ENCODE measurements at places on chromosomes 13 and 19.
A peak's percentile ranks its signal among the peaks of the same experiment; 100 is the strongest.

- DNase-seq, result peak; percentile 94
These were observed 2.5 kb downstream of the PRR36 start for GRCh38 chr19:7871437-7872305.

DNA sequence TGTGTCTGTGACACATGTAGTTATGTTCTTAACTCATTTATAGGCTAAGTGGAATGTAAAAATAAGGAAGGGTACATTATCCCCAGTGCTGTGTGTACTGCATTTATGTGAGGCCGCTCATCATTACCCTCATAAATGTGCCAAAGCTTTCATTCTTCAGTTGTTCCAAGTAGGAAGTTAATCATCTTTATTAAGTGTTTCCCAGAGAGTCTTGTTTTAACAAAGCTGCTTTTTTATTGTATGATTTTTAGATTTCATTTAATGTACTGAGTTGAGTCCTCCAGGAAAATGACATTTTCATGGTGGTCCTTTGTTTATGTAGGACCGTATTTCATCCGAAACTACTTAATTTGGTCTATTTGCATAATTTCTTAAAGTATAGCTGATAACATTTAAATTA lies 379.8 kb downstream of the DLEU7 start:
- DNase-seq, result no peak

- peak; percentile 38 for DNase-seq
These were observed 204 bp upstream of the PDX1 start for GRCh38 chr13:27919659-27919933.

DNA sequence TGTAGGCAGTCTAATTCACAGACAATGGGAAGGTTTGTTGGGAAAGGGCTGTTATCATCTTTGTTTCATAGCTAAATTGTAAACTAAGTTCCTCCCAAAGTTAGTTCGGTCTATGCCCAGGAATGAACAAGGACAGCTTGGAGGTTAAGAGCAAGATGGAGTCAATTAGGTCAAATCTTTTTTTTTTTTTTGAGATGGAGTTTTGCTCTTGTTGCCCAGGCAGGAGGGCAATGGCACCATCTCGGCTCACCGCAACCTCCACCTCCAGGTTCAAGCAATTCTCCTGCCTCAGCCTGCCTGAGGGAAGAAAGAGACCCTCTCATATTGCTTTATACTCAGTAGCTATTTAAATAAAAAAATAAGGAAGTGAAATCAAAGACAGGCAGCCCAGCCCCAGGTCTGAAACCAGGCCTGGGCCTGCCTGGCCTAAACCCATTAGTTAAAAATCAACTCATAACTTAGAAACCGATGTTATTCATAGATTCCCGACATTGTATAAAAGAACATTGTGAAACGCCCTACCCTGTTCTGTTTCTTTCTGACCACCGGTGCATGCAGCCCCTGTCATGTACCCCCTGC lies 297.4 kb upstream of the SGCG start:
- DNase-seq, result no peak

GRCh38 chr19:55486971-55487923 lies 989 bp upstream of the SSC5D start:
- peak; percentile 63 for DNase-seq

GRCh38 chr13:94056362-94056990 lies 423.0 kb downstream of the DCT start:
- DNase-seq, result no peak

DNA sequence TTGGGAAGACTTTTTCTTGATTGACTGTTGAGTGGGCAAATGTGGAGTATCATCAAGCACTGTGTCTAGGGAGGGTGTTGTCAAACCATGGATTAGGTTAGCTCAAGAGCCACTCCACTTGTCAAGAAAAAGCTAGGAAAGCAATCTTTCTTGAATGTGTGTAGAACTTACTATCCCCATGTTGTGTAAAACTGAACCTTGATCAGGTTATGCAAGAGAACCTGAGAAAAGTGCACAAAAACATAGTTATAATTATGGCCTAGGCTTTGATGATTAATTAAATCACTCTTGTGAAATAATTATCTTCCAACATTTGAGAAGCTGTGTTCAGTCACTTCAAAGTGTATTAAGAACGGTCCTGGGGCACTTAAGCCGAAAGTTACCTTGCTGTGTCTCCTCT lies 238.2 kb upstream of the OBI1 start:
- DNase-seq, result no peak

DNA sequence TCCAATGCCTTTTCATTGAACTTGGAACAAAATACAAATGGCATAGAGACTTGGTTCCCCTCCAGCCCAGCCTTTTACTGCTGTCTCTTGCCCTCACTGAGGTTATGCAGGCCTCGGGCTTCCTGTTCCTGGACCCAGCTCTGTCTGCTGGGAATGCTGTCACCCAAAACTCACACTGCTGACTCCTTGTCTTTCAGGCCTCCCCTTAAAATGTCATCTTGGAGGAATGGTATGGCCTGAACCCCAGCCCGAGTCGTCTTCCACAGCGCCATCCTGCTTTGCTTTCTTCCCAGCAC lies 9.7 kb upstream of the ANKRD10 start:
- no peak for DNase-seq

GRCh38 chr13:77810878-77811277 lies 107.8 kb downstream of the EDNRB start:
- no peak for DNase-seq

DNA sequence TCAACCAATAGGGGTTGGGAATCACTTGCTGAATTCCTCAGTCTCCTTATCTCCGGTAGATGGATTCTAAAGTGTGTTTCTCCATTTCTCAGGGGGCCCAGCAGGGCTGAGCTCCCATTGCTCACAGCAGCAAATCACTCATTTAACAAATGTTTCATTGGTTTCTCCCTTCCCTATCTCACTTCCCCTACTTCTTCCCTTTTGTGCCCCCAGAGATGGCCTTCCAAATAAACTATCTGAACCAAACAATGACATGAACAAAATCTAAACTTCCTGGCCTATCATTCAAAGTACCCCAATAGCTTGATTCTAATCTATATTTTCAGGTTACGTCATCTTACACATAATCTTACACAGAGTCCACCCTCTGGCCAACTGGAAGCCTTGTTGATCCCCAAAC lies 60.4 kb downstream of the DLEU7 start:
- no peak for DNase-seq

DNA sequence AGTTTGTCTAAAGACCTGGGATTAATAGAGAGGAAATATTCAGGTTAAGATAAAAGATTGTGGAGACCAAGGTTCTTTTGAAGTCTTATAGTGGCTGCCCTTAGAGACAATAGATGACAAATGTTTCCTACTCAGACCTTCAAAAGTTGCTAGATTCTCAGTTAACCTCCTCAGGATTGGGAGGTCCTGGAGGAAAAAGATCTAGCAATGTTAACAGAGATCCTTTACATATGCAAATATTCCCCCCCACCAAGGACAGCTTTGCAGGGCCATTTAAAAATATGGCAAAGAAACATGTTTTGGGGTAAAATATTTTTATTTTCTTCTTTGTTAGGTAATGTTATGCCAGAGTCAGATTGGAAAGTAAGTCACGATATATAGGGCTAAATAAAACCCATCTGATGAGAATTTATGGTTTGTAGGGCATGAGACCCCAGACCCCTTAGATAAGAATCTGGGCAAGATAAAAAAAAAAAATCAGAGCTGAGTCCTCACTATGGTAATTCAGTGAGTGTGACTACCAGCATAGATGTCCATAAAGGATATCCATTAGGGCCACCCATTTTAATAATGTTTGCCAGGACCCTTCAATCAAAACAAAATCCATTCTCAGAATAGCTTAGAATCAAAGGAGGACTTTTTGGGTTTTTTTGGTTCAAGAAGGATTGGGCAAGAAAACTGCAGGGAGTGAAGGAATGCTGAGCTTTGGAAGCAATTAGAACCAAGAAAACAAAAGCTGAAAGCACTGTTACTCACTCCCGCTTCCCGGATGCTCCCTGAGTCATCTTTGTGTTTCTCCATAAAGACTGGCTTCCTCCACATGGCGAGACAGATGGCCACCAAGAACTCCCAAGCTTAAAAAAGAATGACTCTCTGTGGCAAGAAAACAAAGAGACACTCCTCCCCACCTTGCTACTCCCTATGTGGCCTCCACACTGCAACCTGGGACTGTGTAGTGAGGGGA lies 28.2 kb downstream of the VSTM1 start:
- no peak for DNase-seq

GRCh38 chr19:50780753-50781435 lies 9.3 kb upstream of the ACP4 start:
- DNase-seq, result no peak

DNA sequence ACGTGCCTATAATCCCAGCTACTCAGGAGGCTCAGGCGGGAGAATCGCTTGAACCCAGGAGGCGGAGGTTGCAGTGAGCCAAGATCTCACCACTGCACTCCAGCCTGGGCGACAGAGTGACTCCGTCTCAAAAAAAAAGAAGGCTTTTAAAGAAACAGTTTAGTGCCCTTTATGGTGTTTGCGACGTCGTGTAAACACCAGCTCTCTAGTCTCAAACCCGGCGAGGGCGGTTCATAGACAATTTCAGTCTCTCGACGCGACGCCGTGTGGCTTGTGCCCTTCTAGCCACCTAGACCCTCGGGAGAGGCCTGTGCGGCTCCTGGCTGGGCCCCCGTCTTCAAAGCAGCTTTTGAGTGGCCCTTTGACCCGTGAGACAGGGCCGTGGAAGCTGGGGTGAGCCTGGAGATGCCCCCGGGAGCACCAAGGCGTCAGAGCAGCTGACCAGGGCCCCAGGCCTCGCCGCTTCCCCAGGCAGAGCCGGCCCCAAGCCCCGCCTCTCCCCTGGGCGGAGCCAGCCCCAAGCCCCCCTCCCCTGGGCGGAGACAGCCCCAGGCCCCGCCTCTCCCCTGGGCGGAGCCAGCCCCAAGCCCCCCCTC lies 5.0 kb upstream of the MADCAM1 start:
- peak; percentile 52 for DNase-seq

DNA sequence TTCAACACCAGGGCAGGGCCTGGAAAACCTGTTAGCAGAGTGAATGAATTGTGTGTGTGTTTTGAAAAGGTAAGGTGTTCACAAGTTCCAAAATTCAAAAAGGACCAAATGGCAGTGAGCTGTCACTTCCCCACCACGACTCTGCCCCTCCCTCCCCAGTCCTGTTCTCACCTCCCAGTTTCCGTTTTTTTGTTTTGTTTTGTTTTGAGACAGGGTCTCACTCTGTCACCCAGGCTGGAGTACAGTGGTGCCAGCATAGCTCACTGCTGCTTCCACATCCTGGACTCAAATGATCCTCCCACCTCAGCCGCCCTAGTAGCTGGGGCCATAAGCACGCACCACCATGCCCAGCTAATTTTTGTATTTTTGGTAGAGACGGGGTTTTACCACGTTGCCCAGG lies 20.3 kb upstream of the BCL3 start:
- no peak for DNase-seq

- peak; percentile 78 for DNase-seq
These were observed 8.1 kb downstream of the PIK3R2 start for GRCh38 chr19:18160971-18161635.

DNA sequence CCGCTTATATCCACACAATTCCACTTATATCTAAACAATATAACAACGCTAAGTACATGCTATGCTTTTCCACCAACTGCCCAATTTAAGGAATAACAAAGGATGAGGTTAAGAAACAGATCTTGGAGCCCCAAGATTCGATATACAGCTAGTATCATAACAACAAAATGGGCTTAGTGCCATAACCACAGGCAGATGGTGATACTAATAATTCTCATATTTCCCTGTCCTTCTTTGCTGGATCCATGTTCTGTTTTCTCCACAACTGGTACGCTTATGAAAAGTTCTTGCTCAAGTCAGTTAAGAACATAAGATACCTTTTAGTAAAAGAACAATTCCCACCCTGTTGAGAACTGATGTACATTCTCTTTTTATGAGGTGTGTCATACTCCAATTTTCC lies 33.9 kb downstream of the CAB39L start:
- DNase-seq, result no peak

All from stimulated activated CD4-positive, alpha-beta T cell treated with anti-CD3 and anti-CD28 coated beads, Interleukin-1b, Interleukin-23, amount 100 ng/mL, for 48 hours (primary cell).